ENCODE measurements at places on chromosomes 16 and 17.

DNA sequence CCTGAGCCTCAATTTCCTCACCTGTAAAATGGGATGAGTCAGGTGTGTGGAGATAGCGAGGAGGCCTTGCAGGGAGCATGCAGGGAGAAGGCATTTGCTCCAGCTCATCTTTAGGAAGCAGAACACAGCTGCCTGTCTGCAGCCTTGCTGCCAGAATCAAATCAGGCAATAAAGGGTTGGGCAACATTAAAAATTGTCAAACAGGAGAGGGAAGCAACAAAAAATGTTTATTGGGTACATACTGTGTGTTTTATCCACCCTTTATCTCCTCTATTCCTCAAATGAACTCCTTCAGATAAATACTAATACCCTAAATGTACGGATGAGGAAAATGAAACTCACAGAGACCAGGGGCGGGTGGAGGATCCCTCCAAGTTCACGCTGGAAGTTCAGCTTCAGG lies 12.2 kb downstream of the KRT16 start:
- no peak for DNase-seq

DNA sequence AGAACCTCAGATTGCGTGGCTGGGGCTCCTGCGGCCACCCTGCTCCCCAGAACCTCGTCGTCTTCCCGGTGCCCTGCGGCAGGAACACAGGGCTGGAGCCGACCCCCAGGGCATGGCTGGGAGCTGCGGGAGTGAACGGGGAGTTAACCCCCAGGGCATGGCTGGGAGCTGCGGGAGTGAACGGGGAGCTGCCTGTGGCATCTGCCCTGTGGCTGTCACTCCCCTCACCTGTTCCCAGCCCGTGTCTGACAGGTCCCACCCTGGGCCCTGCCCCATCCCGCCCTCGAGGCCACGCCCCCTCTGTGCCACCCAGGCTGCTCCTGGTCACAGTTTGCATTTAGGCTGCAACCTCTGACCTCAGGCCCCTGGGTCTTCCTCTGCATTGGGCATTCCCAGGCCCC lies 39.4 kb upstream of the ACSF3 start:
- DNase-seq = no peak

DNA sequence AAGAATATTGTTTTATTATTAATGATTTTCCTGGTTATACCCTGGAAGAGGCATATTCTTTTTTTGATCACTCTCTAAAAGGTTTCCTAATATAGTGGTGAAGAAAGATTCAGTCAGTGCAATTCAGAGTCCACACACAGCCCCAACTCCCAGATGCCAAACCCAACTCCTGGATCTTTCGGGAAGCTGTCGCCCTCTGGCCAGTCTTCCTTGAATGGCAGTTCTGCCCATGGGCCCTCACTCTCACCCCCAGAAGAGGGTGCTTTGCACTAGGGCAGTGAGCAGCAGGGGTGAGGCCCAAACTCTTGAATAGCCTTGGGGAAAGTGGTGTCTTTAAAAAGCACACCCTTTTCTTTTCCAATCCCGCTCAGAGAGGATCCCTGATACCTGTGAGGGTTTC lies 11.0 kb downstream of the KRT32 start:
- no peak for DNase-seq

DNA sequence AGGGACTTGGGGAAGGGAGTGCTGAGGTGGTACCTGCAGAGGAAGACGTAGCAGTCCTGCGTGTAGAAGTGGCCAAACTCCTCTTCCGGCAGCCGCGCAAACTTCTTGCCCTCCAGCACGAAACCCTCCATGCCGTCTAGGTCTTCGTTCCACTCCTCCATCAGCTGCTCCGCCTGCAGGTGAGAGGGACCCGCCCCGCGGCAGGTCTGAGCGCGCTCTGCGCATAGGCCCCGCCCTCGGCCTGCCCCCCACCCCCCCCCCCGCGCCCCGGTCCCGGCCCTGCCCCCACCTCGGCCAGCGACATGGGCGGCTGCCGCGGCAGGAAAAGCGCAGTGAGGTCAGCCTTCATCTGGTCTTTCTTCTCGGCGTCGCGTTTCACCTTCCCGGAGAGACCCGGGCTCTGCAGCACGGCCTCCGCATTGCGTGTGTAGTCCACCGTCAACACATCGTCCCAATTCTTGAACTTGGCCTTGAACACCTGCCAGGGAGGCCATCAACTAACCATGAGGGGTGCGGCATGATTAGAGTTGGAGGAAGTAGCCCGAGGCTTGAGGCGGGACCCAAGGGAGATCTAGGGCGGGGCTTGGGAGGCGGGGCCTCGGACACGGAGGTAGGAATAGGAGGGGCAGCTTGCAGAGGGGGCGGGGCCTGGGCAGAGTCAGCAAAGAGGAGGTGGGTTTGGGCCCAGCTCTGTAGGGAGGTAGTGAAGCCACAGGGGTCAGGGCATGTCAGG lies 11.5 kb downstream of the FLII start:
- no peak for DNase-seq

GRCh38 chr16:14616280-14616679 lies 13.8 kb downstream of the PARN start:
- no peak for DNase-seq

GRCh38 chr16:55273959-55274358 lies 50.0 kb upstream of the IRX6 start:
- DNase-seq = no peak

- no peak for DNase-seq
Measured at GRCh38 chr17:72514891-72515290, 394.1 kb downstream of the SOX9 start.

GRCh38 chr17:6408276-6408675 lies 26.6 kb downstream of the AIPL1 start:
- no peak for DNase-seq

DNA sequence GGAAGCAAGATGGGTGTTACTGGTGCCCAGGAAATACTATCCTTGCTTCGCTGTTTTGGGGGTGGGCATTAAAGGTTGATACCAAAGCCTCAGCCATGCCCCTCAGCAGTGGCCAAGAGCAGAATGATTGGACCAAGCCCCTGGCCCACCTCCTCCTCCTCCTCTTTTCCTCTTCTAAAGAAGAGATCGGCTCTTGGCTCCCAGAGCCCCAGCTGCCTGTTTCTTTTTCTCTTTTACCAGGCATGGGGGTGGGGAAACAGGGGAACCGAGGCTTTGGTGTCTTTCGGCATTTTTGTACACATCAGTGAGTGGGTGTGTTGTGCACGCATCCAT lies 5.8 kb downstream of the THRA start:
- DNase-seq = no peak

DNA sequence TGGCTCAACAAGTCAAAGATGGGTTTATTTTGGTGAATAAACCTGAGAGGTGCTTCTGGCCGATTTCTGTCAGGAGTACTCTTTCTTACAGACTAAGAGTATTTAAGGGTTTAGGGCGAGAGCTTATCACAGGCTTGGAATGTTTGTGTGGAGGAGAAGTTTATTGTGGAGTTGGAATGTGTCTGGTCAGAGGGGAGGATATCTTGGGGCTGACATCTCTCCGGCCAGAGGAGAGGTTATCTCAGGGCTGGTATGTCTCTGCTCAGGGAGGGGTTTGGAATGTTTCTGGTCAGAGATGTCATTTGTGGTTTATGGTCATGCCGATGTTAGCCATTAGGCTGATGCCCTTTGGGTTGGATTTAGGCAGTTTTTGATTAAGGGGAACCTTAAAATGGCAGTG lies 236.4 kb upstream of the EEF2KMT start:
- DNase-seq = no peak

DNA sequence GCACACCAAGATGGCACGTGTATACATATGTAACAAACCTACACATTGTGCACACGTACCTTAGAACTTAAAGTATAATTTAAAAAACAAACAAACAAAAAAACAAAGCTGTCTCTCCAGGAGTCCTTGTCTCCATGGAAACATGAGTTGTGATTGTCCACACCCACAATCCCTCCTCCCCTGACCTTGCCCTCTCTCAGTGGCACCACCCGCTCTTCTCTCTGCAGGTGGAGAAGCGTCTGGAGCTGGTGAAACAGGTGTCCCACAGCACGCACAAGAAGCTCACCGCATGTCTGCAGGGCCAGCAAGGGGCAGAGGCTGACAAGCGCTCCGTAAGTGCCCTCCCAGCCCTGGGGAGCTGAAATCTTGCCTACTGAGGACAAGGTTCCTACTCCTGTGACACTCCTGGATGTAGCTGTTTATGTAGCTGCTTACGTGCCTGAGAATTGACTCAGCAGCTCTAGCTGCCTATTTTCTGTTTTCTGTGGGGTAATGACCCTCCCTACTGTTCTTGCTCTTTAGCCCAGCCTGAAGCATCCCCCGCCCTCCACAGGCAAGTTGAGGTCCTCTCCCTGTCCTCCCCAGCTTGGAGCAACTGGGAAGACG lies 107.0 kb downstream of the ARHGAP44 start:
- DNase-seq = no peak

GRCh38 chr16:83363521-83363920 lies 444.3 kb upstream of the HSBP1 start:
- DNase-seq = no peak

- no peak for DNase-seq
Measured at GRCh38 chr17:20313306-20313705, 154.0 kb downstream of the LGALS9B start.

DNA sequence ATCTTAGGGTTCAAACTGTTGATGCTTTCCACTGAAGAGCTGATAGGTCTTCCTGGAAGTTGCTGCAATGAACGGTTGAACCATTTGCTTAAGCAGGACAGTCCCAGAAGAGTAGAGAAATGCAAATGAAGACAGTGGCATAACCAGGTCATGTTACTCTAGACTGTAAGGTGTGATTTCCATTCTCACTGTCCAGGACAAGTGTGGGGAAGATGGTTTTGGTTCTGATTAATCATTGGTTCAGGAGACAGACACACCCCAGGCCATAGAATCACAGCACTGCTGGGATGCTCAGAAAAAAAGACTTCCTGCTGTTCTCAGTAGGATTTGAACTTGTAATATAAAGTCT lies 34.8 kb upstream of the XYLT2 start:
- no peak for DNase-seq

DNA sequence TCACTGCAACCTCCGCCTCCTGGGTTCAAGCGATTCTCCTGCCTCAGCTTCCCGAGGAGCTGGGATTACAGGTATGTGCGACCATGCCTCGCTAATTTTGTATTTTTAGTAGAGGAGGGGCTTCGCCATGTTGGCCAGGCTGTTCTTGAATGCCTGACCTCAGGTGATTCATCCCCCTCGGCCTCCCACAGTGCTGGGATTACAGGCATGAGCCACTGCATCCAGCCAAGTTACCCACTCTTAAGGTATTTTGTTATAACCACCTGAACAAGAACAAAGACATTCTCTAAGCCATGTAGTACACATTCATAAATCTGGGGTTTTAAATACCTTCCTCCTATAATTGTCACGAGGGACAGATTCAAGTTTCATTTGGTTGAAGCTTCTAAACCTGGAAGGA lies 12.3 kb upstream of the TMEM170A start:
- DNase-seq = no peak

DNA sequence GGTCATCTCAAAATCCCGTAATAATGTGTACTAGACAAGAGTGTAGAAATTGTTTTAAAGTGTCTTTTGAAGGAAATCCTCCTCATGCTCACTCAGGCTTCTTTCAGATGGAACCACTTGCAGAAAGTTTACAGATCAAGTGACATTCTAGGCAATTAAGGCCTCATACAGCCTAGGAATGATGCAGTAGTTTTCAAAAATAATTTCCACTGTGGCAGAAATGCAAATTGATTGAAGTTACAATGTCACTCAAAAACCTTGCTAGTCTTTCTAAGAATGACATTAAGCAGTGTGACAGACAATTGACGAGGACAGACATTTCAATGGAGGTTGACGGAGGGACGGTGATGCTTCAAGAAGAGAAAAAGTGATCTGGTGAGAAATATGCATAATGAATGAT lies 53.5 kb upstream of the CDH8 start:
- no peak for DNase-seq

GRCh38 chr16:73418691-73419090 lies 370.8 kb upstream of the ZFHX3 start:
- no peak for DNase-seq

GRCh38 chr16:67388591-67388990 lies 4.7 kb downstream of the TPPP3 start:
- no peak for DNase-seq

DNA sequence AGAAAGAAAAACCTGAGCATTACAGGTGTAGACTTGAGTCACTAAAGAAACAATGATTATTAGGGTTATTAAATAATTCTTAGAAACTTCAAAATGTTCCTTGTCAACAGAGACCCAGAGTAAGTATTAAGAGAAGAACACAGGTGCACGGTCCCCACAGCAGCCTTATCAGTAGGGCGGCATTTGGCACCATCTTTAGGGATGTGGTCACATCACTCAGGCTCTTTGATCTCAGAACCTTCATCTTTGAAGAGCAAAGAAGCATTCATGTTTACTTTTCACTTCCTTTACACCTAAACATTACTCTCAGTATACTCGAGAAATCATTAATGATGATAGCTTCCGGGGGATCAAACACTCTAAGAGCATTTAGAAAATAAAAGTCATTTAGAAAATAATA lies 928.7 kb downstream of the KCNJ2 start:
- DNase-seq = no peak

- DNase-seq = no peak
Measured at GRCh38 chr16:20944861-20945574, 44.4 kb downstream of the LYRM1 start.

DNA sequence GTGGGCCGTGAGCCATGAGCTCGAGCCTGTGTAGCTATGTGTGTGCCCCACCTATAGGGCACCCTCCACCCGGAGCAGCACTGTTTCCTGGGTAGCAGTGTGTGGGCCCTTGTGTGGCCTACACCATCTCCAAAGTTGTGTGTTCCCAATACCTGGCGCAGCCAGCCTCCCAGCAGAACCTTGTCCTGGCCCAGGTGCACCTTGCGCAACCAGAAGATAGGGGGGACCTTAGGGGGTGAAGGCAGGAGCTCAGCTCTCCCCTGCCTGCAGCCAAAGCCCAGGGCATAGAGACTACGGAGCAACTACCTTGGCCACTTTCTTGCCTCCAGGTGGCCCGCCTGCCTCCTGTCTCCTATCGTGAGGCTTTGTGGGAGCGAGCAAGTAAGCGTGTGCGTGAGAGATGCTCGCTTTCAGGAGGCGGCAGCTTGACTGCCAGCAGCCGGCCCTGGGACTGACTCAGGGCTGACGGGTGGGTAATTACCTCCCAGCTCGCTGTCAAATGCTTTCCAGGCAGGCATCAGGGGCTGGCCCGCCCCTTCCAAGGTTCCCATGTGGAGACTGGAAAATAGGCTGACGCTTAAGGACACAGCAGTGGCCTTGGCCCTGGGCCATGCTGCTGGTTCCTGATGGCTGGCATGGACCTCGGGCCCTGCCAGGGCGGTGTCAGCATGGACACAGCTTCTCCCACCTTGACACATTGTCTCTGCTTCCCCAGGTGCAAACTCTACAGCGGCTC lies 19.0 kb downstream of the TRAF7 start:
- no peak for DNase-seq

GRCh38 chr17:13562271-13562800 lies 39.4 kb downstream of the HS3ST3A1 start:
- no peak for DNase-seq

- DNase-seq = no peak
Measured at GRCh38 chr17:12107905-12108304, 87.2 kb downstream of the MAP2K4 start.

Measured in activated gamma-delta T cell (primary cell).